SJSA1 (cell line): ENCODE measurements at places on chromosomes 4 and X. TPM values are rescaled to one million over a fixed set of nuclear protein-coding genes. Genes with fewer than 3 reads are reported as not detected.

Gene SHOX
- not detected in 2 replicates for total RNA-seq

Gene CDX4
- total RNA-seq, result not detected in 2 replicates

Gene CDKL2
- total RNA-seq, result 0.37 and 0.78 TPM in 2 replicates

DNA sequence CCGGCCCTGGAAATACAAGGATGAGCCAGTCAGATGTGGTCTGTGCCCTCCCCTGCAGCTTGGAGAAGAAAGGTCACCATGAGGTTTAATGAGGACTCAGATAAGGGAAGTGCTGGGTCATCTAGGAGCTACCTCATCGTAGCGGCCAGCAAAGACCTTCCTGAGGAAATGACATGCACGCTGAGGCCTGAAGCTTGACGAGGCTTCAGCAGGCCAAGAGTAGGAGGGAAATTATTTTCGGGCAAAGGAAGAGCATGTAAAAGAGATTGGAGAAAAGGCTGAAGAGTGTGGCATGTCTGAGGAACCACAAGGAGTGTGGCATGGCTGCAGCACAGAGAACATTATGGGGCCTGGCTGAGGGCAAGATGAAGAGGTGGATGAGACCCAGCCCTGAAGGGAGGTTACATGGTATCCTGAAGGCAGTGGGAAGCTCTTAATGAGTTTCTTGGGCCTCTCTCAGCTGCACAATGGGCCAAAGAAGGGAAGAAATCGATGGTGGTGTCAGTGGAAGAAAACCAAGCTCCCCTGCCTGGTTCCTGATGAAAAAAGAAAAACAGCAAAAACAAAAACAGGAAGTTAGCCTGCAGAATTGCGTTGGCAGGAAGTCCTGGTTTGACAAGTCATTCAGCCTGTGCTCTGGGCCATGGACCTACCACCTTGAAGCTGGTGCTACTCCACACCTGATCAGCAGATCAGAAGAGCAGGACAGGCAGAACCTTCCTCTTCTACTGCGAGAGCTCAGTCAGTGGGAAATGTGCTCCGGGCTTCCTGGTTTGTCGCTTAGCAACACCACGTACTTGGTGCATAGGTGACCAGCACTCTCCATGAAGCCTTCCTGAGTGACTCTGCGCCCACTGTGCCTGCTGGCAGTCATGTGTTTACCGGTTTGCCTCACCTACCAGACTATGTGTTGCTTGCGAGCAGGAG lies 134.5 kb upstream of the KLF3 start:
- no peak for DNase-seq
